ENCODE measurements at places on chromosomes 7 and 10.

DNA sequence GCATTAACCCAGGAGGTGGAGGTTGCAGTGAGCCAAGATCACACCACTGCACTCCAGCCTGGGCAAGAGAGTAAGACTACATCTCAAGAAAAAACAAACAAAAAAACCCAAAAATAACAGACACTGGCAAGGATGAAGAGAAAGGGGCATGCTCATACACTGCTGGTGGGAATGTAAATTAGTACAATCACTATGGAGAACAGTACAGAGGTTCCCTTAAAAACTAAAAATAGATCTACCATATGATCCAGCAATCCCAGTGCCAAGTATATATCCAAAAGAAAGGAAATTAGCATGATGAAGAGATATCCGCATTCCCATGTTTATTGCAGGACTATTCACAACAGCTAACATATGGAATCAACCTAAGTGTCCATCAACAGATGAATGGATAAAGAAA lies 66.4 kb upstream of the PLA2G12B start:
- no peak for DNase-seq

GRCh38 chr7:91239171-91239604 lies 25.0 kb upstream of the FZD1 start:
- DNase-seq: no peak

DNA sequence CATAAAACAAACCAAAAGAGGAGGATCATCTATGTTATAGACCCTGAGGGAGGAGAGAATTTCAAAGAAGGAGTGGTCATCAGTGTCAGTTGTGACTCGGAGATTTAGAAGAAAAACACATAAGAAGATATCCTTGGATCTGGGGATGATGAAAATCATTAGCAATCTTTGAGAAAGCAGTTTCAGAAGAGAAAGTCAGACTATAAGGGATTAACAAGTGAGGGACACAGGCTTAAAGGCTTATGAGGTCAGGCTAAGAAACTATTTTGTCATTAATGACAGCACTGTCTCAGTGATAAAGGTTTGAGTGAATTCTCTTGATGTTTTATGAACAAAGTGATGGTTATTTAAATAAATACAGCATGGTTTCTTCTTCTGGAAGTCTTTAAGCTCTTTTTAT lies 6.1 kb upstream of the GPR85 start:
- DNase-seq: no peak

DNA sequence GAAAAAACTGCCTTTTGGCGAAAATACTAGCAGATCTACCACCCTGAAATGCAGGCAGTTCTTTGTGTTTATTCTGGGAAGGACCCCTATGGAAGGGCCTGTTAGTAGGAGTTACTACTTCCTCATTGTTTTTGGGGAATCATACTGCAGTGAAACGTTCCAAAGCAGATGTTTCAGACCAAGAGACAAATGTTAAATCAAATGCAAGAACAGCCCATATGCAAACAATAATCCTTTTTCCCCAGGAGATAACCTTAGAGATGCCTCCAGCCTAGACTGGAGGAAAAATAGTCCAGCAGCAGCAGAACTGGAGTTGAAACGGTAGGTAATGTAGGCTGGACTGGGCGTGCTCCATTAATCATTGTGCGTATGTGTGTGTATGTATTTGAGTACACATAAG lies 65.9 kb upstream of the VWDE start:
- no peak for DNase-seq

DNA sequence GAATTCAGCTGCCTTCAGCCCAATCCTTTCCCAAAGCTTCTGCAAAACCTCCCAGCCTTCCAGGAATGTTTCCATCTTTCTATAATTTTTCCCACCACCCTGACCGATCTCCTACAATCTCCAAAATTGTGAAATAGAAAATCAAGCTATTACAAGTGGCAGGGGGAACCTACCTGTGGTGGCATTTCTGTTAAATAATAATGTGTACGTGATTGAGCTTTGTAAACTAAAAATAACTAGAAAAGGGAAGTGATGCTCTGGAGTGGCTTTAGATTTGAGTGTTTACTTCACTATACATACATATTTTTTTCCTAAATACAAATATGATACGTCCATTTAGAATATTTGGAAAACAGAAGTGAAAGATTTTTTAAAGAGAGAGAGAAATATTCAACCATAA lies 593.6 kb downstream of the GRM8 start:
- DNase-seq: no peak

DNA sequence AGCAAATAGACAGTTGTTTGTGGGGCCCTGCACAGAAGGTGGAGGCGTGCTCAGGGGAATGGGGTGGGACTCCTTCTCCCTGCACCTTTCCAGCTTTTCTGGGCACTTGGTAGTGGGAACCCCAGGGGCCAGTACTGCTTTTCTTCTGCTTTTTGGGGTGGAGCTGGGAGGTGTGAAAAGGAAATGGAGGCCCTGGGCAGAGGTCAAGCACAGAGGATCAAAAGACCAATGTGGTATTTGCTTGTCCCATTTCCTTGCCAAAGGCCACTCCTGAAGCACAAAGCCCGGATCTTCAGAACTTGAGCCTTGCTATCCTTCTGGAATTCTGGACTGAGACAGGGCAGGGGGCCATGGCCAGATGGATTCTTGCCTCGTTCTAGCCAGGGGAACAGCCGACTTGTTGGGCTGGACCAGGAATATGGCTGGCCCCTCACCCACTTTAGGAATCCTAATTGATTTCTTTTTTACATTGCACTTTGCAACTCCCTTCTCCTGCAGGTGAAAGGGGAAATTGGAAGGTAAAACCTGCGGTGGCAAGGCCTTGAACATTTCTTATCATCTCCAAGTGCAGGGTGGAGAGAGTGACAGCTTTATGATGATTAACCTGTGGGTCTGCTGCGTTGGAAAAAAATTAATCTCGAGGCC lies 26.5 kb downstream of the ADRA2A start:
- no peak for DNase-seq

DNA sequence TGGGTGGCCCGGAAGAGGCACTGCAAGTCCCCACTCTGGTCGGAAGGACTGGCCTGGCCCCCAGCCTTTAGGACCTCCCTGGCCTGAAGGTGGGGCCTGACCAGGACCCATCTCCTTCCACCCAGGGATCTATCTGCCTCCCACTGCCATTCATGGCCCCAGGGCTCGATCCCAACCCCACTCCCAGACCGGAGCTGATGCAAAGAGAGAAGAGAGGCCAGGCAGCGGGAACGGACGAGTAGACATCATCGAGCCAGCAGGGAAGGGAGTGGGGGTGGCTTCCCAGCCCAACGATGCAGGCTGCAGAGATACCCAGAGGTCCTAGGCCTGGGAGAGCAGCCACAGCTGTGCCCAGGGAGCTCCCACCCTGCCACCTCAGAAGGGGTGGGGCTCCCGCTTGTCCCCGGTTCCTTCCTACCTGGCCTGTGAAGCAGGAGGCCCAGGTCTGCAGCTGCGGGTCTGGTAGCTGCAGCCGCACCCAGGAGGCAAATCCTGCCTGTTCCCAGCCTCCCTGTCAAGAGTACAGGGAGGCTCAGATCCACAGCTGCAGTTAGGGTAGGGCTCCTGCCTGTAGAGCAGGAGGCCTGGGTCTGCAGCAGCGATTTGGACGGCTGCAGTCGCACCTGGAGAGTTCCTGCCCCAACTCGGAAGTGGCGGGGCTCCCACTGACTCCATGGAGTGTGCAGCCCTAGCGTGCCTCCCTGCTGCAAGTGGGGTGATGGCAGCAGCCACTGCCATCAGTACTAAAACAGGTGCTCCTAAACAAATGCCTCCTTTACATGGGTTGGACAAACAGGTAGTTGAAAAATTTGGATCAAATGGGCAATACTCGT lies 1151.0 kb upstream of the PHF14 start:
- no peak for DNase-seq
